ENCODE measurements at places on chromosomes 1 and 21.

- no peak for DNase-seq
These were observed 18.1 kb downstream of the ALDH9A1 start for GRCh38 chr1:165680303-165680702.

DNA sequence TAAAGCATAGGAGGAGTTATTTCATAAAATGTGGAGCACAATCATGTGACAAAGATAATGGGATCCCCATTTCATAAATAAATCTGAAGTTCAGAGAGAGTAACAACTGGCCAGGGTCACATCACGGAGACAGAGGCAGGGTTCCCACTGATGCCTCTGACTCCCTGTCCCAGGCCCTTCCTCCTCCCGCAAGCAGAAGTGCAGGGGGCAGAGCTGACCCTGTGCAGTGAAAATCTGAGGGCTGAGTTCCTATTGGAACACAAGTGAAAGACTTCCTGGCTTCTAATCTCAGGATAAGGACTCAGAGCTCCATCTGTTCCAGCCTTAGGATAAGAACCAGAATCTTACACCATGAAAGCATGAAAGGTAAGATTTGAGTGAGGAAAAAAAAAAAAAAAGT is 22.0 kb downstream of the SELL start:
- no peak for DNase-seq

- no peak for DNase-seq
These were observed 9.5 kb downstream of the KDM4A start for GRCh38 chr1:43659212-43660166.

GRCh38 chr1:167082511-167083027 is 7.6 kb downstream of the GPA33 start:
- no peak for DNase-seq

DNA sequence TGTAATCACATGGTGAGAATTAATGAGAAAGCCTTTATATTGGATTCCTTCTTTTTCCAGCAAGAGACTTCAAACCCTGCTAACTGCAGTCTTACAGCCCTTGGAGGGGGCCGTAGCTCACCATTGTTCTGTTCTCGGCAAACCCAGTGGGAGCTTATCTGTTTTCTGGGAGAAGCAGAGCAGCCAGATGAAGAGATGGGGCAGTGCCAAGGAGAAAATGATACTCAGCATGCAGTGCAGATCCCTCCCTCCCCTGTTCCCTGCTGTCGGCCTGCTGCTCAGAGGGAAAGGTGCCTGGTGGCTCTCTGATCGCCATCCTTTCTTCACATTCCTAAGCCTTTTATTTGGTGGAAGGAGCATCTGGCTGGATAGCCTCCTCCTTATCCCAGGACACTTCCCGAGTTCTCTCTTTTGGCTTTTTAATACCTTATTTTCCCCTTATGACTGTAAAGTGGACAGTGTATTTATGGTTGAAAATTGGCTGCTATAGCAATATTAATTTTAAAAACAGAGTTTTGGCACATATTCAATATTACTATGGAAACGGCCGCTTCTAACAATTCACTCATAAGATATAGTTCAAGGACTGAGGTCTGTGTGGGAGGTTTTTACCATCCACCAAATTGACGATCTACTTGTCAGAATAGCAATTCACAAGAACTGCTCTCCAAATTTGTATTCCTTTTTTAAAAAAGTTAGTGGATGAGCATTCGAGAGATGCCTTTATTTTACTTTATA is 203.4 kb downstream of the CRB1 start:
- peak; percentile 2 for DNase-seq

GRCh38 chr1:53413175-53414001 is 45.8 kb upstream of the DMRTB1 start:
- peak; percentile 98 for DNase-seq

DNA sequence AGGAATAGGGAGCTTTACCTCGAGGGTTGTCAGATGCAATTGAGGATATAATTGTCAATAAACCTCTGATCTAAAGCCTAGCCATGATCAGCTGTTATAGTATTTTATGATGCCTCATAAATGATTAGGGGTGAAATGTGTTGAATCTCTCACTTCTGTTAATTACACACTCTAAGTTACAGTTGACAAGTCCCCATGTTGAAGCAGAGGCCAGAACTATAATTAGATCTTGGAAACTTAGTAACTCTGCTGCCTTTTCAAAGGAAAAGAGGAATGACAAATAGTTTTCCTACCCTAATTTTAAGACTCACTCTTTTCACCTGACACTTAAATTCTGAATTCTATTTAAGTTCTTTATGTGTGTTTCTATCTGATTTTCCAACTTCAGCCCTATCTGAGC is 33.8 kb downstream of the CCSAP start:
- no peak for DNase-seq

DNA sequence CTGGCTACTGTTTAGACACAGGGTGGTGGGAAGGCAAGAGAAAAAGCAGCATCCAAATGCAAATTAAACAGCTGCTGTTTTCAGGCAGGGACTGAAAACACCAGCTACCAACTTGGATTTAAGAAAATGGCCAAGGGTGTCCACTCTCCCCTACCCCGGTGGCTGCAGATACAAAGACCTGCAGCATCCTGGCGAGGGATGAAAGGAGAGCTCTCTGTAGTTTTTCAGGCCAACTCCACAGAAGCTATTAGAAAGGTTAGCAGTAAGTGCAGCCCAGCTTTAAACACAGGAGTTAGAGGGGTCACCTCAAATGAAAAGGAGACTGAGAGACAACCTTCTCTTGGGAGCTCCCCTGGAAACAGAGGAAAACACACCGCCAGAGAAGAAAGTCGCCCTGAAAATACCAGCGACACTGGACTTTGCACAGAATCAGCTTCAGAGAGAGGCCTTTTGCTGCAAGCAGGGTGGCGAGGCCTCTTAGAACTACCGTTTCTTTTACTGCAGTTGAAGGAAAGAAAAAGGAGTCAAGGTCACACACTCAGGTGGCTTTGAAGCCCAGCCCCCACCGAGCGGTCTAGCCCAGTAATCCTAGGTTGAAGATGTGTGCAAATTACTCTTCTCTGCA is 74.4 kb upstream of the TIAM1 start:
- no peak for DNase-seq

DNA sequence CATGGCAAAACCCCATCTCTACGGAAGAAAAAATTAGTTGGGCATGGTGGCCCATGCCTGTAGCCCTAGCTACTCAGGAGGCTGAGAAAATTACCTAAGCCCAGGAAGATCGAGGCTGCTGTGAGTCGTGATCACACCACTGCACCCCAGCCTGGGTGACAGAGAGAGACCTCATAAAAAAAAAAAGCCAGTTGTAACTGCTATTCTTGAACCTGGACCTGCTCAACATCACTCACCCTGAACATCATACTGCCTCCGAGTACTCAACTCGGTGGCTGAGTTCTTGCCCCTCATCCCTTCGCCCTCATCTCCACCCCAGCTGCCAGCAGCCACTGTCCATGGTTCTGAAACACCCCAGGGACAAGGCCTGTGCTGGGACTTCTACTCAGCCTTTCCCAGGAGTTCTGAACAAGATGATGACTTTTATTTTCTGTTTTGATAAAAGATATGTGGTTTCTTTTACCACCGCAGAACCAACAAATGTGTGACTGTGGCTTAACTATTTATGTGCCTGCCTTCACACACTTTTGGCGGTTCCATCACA is 5.4 kb upstream of the DISP3 start:
- no peak for DNase-seq

DNA sequence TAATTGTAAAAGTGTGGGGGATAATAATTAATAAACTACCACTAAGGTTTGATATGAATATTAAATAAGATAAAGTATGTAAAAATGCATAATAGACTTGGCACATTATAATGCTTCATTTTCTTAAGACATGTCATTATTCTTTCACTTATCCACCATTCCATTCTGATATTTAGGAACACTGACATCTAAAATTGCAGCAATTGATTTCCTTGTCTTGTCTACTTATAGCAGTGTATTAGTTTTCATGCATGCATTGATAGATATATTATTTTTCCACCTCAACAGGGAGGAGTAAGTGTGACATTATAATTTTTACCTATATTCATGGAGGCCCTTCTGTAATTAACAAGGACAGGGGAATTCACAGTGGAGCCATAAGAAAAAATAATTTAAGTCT is 41.6 kb upstream of the RGS4 start:
- DNase-seq, result no peak

GRCh38 chr1:245682638-245683628 is 528.1 kb downstream of the KIF26B start:
- no peak for DNase-seq

- peak; percentile 74 for DNase-seq
These were observed 29.4 kb upstream of the PPP2R5A start for GRCh38 chr1:212255705-212256307.

DNA sequence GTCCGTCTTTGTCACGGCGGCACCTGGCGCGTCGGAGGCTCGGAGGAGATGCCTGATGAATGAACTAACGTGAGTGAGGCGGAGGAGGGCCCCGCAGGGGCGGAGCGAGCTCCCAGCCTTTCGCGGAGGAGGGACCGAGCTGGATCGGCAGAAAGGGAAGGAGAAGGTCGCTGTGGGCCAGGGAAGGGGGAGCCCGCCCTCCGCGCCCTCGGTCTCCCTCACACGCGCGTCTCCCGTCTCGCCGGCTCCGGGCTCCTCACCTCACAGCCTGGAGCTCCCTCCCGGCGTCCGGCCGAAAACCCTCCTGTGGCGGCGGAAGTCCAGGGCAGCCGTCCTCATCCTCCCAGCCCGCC is 519 bp downstream of the ZNF496 start:
- peak; percentile 82 for DNase-seq

- no peak for DNase-seq
These were observed 109.0 kb downstream of the PPIAL4G start for GRCh38 chr1:148374101-148374500.

DNA sequence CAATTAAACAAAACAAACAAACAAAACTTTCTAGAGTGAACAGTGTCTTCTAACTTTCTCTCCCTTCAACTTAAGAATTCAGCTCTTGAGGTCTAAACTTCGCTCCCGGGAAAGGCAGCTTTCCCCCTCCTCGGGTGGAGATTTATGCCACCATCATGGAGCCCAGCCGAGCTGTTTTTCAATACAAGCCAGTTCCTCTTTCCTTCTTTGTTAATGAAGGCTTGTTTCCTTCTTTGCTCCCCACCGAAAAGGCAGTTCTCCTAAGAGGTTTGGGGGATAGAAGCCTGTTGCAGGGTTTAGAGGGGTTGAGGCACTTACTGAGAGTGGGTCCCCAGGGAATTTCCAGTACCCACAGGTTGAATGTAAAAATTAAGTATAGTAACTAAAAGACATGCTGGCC is 26.5 kb downstream of the OLIG1 start:
- no peak for DNase-seq

- DNase-seq, result no peak
These were observed 93.0 kb downstream of the DISC1 start for GRCh38 chr1:231719485-231720183.

- peak; percentile 54 for DNase-seq
These were observed 789 bp upstream of the PTPN14 start for GRCh38 chr1:214552174-214552608.

DNA sequence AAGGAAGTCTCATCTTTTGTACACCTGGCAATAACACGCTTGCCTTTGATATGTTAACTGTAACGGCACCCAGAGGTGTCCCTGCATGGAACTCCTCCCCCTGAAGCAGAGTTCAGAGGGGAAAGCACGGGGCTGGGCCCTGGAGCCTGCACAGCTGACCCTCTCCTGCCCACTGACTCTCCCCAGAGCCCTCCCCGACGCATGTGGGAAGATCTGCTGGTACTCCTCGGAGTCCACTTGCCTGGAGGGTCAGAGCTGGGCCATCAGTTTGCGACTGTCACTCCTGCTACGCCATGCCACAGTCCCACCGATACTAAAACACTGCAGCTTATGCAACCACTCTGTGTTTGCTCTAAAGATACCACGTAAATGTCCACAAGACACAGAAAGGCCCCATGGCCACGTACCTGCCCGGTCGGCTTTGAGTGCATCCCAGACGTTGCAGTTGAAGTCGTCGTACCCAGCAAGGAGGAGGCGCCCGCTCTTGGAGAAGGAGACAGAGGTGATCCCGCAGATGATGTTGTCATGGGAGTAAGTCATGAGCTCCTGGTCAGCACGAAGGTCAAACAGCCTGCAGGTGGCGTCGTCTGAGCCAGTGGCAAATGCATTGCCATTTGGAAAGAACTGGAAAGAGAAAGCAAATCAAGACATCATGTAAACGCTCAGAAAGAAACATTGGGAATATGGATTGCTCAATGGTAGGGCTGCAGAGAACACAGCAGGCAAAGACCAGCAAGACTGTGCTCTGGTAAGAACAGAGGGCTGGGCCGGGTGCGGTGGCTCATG is 10.6 kb upstream of the NADK start:
- peak; percentile 74 for DNase-seq

DNA sequence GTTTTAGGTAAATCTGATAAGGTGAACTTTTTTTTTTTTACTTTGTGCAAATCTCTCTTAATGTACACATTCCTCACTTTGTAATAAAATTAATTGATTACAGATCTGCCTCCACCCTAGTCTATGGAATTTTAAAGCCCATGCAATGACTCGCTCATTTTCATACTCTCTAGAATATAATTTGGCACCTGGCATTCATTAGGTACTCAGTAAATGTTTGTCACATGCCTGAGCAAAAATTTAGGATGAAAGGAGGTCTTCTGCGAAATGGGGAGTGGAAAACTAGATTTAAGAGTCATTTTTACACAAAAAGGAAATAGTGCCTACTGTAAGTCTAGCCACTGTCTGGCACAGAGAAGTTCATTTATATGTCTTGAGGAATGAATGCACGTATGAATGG is 350.1 kb downstream of the DPYD start:
- DNase-seq, result no peak

- no peak for DNase-seq
These were observed 61.2 kb downstream of the EDARADD start for GRCh38 chr1:236455243-236455642.

DNA sequence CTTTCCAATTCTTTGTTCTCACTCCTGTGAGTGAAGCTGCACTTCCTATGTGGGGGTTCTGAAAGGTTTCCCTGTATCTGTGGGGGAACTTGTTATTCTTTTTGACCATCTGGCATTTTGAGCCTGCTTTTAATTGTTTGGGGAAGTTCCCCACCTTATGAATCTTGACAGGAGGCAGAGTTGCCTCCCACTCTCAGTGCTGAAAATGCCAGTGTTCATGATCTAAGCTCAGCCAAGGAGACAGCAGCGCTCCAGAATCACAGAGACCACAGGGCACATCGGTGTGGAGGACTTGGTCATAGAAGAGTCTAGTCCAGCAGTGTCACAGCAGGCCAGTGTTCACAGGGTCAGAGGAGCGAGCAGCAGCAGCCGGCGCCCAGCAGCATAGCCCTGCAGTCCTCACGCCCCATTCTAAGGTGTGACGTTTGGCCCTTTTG is 63.8 kb upstream of the PRDX6 start:
- DNase-seq, result no peak

- no peak for DNase-seq
These were observed 897.5 kb downstream of the TTLL7 start for GRCh38 chr1:83101406-83101805.

- peak; percentile 57 for DNase-seq
These were observed 43.4 kb downstream of the ZZZ3 start for GRCh38 chr1:77639056-77639455.

DNA sequence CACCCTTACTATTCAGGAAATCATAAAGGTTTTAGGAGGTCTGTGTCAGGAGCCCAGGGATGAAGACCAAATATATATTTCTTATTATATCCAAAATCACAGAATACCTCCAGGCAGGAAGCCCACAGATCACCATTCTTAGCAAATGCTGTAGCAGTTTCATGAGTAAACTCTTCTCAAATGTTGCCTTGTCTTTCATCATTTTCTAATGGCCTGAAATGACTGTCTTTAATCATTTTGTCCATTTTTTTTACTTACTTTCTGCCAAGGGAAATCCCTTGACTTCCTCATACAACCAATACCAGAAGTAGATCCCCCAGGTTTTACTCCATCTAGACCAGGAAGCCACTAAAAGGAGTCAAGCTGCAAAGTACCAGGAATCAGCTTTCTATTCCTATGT is 32.4 kb downstream of the PSMG1 start:
- DNase-seq, result no peak
